Stimulated activated CD4-positive, alpha-beta T cell treated with anti-CD3 and anti-CD28 coated beads, Interleukin-15, amount 100 ng/mL, for 48 hours (primary cell): ENCODE measurements at places on chromosomes 4 and X.

GRCh38 chr4:146256328-146256727 is 42.0 kb downstream of the REELD1 start:
- no peak for DNase-seq

GRCh38 chr4:156732634-156733033 is 239.0 kb downstream of the PDGFC start:
- no peak for DNase-seq

DNA sequence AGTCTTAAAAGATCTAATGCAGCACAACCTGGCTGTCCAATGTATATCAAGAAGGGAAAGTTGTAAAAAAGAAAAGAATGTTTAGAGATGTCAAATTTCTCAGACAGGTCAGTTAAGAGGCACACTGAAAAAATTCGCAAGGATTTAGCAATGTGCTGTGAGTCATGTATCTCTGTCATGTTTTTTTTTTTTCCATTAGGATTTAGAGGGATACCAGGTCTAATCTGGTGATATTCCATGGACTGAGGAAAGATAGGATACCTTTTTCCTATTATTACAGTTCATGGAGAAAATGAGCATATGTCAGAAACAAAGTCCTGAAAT is 815.4 kb upstream of the PCDH10 start:
- DNase-seq = no peak

- DNase-seq = no peak
Observed at GRCh38 chrX:153626863-153627674, 19.9 kb upstream of the DUSP9 start.

DNA sequence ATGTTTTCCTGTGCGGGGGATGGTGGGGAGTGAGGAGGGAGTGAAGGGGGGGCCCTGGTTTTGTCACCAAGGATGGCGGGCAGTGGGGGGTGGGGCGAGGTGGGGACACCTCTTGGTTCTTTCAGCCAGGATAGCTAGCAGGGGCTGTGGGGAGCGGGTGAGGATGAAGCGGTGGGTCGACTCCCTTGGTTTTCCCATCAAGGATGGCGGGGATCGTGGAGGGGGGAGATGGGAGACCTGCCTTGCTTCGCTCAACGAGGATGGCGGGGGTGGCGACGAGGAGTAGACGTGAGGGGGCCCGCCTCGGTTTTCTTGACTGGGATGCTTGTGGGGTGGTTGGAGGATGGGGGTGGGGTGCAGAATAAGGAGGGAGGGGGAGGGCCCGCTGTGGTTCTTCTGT is 643 bp downstream of the FHL1 start:
- no peak for DNase-seq

- DNase-seq = no peak
Observed at GRCh38 chr4:52259978-52260377, 208.9 kb downstream of the SPATA18 start.

DNA sequence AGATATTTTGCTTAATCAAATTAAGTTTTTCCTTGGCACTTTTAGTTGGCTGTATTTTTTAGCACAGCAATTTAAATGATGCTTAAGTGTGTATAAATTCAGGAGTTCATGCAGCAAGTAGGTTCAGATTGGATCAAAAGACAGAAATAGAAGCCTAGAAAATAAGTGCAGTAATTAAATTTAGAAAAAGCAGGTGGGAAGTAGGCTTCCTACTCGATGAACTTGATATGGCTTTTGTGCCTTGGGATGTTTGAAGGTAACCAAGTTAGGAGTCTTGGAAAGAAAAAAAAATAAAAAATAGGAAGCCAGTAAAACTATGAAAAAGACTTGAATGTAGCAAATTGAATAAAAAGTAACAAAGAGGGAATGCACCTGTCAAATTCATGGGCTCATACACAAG is 372.3 kb downstream of the SPOCK3 start:
- DNase-seq = no peak

GRCh38 chr4:169252339-169253112 is 18.2 kb downstream of the SH3RF1 start:
- DNase-seq = no peak

DNA sequence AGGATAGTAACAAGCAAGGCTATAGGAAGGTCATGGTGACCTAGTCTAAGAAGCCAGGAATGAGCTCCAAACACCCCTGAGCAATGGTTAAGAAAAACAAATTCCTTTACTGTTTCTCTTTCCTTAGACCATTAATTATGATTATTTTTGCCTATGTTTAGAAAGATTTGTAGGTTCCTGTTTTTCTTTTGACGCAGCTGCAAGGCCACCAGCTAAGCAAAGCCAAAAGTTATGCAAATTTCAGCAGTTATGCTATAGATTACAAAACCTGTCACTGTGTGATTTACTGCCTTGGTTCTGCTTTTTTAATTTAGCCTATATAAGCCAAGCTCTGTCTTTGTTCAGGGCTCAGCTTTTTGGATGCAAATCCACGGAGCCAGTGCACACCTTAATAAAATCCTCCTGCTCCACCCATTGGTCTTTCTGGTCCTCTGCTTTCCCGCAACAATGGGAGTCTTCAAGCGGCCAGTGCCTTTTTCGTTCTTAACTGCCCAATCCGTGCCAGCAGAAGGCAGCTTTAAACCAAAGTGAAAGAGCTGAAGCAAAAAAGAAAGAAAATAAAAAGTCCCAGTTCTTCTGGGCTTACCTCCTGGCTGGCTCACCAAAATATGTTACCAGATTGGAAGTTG is 1.4 kb upstream of the CEP135 start:
- no peak for DNase-seq

DNA sequence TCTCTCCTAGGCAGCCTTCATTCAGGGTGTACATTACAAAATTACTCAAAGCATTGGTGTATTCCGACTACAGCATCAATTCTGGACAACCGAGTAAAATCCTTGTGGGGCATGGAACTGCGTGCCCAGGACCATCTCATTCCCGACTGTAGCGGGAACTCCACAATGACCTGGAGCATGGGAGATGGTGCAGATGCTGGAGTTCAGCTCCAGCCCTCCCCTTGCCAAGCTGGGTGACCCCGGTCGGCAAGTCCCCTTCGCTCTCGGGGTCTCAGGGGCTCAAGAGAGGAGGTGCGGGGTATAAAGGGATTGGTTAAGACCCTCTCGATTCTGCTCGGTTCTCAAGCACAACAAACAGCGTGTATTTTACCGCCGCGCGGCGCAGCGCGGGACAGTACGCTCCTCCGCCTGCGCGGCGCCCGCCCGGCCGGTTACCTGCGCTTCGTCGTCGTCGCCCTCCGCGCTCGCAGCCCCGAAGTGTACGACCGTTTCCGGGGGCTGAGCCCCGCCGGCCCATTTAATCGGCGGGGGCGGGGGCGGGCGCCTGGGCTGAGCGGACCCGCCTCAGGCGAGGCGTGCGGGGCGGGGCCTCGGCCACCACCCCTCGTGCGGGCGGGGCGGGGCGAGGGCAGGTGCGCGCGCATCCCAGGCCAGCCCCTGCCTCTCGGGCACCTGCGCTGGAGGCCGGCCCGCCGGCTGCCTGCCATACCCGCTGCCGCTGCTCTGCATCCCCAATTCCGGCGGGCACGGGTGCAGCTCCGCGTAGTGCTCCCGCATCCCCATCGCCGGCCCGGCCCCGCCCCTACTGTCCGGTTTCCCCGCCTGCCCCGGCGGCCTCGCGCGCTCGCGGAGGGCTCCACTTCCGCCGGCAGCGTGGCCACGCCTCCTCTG is at the start of gene G6PD:
TSS of gene G6PD (minus strand) at position 493 of the 891 bp plus-strand sequence. CDS start 691 bp downstream, outside the sequence.
- DNase-seq = peak; percentile 73

- no peak for DNase-seq
Observed at GRCh38 chr4:1859389-1859753, 3.4 kb upstream of the LETM1 start.

DNA sequence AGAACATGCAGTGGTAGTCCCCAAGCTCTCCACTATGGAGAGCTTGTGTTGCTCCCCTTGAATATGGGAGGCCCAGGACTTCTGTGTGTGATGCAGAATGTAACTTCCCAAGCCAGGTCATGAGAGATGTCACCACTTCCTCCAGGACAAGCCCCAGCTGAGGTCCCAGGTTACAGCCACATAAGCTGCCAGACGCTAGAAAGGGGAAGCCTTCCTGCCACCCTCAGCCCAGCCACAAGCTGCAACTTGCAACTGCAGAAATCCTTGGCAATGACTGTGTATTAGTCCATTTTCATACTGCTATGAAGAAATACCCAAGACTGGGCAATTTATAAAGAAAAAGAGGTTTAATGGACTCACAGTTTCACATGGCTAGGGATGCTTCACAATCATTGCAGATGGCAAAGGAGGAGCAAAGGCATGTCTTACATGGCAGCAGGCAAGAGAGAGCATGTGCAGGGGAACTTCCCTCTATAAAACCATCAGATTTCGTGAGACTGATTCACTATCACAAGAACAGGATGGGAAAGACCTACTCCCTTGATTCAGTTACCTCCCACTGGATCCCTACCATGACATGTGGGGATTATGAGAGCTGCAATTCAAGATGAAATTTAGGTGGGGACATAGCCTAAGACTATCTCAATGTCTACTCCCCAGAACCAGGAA is 91.5 kb upstream of the DHX15 start:
- DNase-seq = no peak

GRCh38 chr4:67909905-67910584 is 26.2 kb upstream of the TMPRSS11D start:
- DNase-seq = no peak

GRCh38 chr4:134251322-134251721 is 49.7 kb upstream of the PABPC4L start:
- DNase-seq = no peak
